ENCODE measurements at places on chromosomes 16 and 17. TPM values are rescaled to one million over a fixed set of nuclear protein-coding genes. Genes with fewer than 3 reads are reported as not detected.

The TAC4 gene
- not detected for total RNA-seq

The SLC16A6 gene
- total RNA-seq, result 10.6 TPM

The VTN gene
- 0.11 TPM for total RNA-seq

The CCL14 gene
- total RNA-seq, result not detected

The HOXB8 gene
- total RNA-seq, result not detected

The TBC1D3 gene
- total RNA-seq, result not detected

The NUPR1 gene
- total RNA-seq, result 30.9 TPM

The ARL5C gene
- total RNA-seq, result not detected

The GPR179 gene
- under 0.01 TPM for total RNA-seq

The TBC1D28 gene
- total RNA-seq, result not detected

The RPL23 gene
- 1,824 TPM for total RNA-seq

The PTX4 gene
- total RNA-seq, result 0.11 TPM

The ADAD2 gene
- total RNA-seq, result not detected

The FOXC2 gene
- 1.2 TPM for total RNA-seq

The BAIAP2 gene
- 28.8 TPM for total RNA-seq

Measured in uterine smooth muscle cell (primary cell).